ENCODE measurements at places on chromosomes 2 and 18.

- DNase-seq = no peak
These were observed 5.5 kb upstream of the RNF144A start for GRCh38 chr2:6911721-6912120.

- no peak for DNase-seq
These were observed 25.9 kb downstream of the NRP2 start for GRCh38 chr2:205708231-205708631.

- DNase-seq = no peak
These were observed 292.8 kb downstream of the LNPK start for GRCh38 chr2:175709248-175709647.

- no peak for DNase-seq
These were observed 225.8 kb downstream of the CPS1 start for GRCh38 chr2:210782222-210782621.

DNA sequence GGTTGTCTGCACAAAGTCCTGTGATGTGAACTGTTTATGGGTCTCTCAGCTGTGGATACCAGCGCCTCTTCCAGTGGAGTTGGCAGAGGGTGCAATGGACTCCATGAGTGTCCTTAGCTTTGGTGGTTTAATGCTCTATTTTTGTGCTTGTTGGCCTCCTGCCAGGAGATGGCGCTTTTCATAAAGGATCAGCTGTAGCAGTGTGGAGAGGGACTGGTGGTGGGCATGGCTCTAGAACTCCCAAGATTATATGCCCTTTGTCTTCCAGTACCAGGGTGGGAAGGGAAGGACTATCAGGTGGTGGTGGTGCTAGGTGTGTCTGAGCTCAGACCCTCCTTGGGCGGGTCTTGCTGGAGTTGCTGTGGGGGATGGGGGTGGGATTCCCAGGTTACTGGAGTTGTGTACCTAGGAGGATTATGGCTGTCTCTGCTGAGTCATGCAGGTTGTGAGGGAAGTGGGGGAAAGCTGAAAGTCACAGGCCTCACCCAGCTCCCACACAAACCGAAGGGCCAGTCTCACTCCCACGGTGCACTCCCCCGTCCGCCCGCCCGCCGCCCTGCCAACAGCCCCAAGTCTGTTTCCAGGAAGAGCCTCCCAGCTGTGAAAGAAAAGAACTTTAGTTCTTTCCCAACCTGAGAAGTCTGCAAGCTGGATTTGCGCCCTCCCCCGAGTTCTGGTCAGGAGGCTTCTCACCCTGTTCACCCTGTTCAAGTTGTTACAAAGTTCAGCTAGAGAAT lies 108.1 kb downstream of the MARCO start:
- DNase-seq = no peak

DNA sequence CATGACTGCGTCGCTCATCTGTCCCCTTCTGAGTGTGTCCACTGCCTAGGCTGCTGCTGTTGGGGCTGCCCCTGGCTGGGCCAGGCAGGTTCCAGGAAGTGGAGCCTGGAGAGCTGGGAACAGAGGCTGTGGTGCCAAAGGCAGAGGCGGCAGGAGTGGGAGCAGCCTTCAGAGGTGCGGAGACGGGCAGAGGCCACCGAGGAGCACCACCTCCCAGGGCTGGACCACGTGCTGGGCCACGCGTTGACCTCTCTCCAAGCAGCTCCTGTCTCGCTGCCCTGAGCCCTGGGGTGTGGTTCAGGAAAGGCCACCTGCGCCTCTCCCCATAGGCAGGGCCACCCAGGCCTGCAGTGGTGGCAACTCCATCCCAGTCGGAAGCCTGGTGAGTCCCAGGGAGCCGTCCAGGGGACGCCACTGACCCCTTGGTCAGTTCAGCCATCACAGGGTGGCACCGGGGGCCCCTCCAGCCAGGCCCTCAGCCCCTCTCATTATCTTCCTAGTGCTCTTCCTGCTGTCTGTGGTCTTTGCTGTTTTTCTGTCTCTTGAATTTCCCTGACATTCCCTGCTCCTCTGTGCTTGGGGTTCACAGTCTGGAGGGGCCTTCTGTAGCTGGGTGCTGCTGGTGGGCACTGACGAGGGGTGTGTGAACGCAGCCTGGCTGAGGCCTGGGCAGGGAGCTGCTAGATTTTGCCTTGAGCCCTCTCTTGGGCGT lies 122.8 kb upstream of the HS6ST1 start:
- DNase-seq = no peak

DNA sequence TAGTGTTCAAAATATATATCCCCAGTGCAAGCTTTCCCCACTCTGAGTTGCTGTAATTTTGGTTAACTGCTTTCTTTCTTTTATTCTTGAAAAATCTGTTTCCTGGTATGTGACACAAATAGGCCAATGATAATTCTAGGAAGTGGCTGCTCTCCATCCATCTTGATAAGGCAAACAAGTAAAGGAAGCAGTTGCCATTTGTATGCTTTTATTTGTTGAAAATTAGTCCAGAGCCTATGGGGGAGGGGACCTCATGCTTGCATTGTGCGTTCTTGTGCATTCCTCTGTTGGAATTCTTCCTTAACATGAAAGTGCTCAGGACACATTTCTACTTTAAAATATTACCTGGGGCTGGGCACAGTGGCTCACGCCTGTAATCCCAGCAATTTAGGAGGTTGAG lies 111.2 kb upstream of the FSHR start:
- DNase-seq = no peak

DNA sequence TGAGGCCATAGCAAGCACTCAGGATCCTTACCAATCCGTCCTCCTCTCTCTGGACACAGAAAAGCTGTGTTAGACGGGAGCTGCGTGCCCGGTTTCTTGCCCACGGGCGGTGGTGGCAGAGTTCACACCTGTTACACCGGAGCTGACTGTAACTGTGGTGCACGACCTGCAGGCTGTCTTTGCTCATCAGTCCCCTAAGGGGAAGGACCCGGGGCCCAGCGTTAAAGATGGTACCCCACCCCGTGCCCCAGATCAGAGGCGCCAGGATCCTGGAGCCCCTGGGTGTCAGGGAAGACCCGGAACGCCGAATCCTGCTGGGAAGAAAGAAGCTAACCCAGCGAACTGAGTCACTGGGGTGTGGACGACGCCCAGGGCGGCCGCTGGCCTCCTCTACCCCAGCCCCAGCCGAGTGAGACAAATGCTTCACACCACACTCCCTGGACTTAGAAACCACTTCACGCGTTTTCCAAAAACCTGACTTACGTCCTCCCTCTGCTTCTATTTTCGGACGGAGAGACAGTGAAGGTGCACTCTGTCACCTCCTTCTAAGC lies 293.6 kb upstream of the SALL3 start:
- no peak for DNase-seq

- DNase-seq = no peak
These were observed 45.2 kb upstream of the GLS start for GRCh38 chr2:190835303-190835930.

DNA sequence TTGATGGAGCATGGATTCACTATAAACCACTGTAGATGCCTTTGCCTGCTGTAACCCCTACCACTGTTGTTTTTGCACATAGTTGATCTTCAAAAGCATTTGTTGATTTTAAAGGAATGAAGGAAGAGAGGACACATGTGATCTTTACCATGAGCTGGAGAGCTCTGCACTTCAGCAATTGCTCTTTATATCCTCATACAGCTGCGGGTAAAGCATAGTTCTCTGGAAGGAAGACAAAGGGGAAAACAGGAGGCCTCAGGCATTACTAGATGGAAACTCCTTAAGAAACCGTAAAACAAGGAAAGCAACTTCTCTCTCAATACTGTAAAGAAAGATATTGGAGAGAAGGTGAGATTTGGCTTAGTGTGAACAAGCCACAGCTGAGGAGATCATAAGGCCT lies 60.6 kb downstream of the SCG2 start:
- no peak for DNase-seq

DNA sequence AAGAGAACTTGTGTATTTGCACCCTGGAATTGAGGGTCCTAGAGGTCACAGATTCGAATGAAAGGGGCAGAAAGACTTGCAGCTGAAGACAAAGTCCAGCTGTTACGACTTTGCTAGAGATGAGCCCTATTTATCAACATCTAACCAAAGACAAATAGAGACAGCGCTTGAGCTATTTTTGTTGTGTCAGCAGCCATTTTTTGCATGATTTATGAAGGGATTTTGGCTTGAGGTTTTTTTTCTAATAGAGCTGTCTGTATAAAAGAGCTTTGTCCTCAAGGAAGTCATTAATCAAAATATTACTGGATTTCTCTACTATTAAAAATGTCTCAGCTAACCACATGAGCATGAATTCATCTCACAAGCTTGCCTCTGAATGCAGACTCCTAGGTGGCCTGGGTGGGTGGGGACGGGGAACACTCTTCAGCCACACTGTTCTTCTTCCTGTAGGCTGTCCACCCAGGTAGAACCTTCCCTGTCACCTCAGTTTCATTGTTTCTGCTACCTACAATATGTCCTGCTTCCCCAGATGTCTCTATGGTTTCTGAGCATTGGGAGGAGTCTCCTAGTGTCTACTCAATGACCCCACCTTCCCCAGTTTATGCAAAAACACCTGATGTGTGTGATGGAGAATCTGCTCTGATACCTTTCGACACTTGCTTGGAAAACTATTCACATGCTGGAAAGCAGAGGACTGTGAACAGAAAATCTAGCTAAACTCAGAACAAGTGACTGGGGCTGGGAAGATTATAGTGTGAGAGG lies 7.2 kb upstream of the CD226 start:
- no peak for DNase-seq

DNA sequence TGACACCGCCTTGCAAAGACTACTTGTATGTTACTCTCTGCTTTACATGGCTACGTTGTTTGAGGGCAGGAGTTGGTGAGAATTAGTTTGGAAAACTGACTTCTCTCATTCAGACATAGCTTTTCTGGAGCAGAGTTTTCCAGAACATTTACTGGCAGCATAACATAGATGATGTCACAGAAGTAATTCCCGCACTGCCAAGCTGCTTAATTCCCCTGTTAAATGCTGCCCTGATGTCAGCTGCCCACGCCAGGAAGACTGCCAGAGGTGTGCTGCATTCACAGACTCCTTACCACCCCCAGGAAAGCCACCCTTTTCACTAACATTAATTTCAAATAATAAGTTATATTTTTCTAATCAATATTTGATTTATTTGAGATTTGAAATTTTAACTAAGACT lies 24.7 kb upstream of the PTPN2 start:
- DNase-seq = no peak

DNA sequence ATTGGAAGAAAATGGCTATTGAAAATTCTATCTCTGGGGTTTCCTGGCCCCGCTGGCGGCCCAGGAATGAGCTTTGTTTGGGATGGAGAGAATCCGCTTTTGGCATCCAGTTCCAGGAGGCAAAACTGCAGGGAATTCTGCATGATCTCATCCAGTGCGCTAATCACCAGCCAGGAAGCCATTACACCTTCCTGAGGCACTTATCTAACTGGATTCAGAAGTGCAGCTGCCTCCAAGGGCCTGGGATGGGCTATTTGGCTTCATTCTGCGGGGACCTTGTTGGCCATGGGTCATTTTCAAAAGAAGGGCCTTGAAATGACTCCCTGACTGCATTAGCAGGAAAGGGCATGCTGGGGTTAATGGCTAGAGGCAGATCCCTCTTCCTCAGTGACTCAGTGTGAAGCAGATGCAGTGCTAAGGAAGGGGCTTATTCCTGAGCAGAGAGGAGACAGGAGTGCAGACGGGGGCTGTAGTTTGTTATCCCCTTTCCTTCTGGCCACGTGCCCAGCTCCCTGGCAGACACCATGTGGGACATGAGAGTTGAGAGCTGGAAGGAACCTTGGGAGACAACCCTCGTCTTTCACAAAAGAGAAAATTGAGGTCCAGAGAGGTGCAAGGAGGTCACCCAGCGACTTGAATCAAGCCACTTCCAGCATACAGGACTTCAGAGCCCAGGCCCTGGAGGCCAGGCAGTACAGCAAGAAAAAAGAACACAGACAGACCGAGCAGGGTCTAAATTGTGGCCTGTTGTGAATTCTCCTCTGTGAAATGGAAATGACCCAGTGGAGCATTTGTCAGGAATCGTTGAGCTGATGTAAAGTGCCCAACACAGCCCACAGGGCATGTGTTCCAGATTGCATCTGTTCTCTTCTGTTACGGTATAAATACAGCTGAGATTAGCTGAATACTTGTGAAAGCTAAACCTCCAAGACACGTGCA lies 161.8 kb downstream of the PRKCE start:
- DNase-seq = no peak

GRCh38 chr18:35581898-35582641 lies 530 bp downstream of the GALNT1 start:
- DNase-seq = no peak

GRCh38 chr2:157840568-157841156 lies 35.5 kb downstream of the ACVR1 start:
- DNase-seq = no peak

DNA sequence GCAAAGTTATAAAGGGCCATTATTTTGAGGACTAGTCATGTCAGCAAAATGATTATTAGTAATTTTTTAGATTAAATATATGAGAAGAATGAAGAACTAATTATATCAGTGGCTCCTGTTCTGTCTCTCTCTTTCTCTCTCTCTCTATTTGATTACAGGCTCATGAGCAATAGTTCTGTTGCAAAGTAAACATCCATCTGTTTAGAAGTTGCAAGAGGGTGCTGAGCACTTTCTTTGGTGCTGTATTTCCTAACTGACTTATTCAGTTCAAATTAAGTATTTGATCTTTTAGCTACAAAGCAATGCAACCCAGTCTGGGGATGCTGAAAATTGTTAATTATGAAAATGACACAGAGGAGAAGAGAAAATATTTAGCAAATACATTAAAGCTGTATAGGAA lies 408.1 kb upstream of the UBE2E3 start:
- DNase-seq = no peak

DNA sequence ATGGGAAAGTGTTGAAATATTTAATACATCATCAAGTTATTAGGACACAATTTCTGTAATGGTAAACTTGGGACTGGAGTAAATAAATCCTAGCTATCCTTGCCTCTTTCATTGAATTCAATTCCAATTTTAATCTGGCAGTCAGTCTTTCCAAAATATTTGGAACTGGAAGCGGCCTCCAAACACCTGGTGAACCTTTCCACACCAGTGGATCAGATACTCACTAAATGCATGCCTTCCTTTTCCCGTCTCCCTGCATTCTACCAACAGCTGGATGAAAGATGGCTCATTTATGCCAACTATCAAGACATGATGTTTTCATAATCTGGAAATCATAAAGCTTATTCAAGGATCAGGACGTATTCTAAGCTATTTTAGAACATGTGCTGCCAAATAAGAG lies 488.2 kb upstream of the SPHKAP start:
- DNase-seq = no peak

- no peak for DNase-seq
These were observed 85.9 kb downstream of the CERKL start for GRCh38 chr2:181570833-181571661.

- no peak for DNase-seq
These were observed 14.8 kb downstream of the SLC66A2 start for GRCh38 chr18:79936641-79937040.
